Stimulated activated CD4-positive, alpha-beta T cell treated with anti-CD3 and anti-CD28 coated beads, Interleukin-2, amount 100 ng/mL, for 4 hours (primary cell): ENCODE measurements at places on chromosomes 16 and 17.

GRCh38 chr17:40791787-40792436, 7.8 kb downstream of the KRT28 start:
- no peak for DNase-seq

- no peak for DNase-seq
Measured at GRCh38 chr16:67966549-67967182, 1.8 kb downstream of the SLC12A4 start.

DNA sequence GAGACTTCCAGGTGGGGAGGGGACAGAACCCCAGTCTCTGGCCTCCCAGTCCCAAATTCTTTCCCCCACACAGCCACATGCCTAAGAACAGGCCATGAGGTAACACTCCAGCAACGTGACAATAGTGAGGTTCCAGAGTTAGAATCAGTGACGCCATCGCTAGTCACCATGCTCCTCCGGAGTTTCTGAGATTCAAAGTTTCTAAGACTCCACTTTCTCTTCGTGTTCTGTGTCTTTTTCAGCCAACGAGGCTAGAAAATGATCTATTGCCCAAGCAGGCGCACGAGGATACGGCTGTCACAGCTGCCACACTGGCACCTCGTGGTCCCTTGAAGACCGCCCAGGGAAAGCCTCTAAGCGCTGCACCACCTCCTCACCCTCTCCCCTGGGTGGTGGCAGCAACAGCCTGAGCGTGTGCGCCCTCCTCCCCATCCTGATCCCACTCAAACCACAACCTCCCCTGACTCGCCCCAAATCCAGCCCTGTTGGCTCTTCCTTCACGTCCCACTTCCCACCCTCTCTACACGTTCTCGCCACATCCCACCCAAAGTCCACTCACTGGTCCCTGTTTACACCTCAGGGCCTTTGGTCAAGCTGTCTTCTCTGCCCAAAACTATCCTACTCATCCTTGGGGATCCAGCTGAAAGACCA, 1.0 kb downstream of the MCRIP1 start:
- DNase-seq = peak; percentile 31

- DNase-seq = no peak
Measured at GRCh38 chr17:30372755-30373154, 6.0 kb upstream of the CPD start.

DNA sequence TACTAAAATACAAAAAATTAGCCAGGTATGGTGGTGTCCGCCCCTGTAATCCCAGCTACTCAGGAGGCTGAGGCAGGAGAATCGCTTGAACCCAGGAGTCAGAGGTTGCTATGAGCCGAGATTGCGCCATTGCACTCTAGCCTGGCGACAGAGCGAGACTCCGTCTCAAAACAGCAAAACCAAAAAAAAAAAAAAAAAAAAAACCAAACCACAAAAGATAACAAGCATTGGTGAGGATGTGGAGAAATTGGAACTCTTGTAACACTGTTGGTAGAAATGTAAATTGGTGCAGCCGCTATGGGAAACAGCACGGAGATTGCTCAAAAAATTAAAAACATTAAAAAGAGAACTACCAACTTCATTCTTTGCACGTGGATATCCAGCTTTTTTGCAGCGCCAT, 119.4 kb downstream of the OR1D5 start:
- DNase-seq = no peak

DNA sequence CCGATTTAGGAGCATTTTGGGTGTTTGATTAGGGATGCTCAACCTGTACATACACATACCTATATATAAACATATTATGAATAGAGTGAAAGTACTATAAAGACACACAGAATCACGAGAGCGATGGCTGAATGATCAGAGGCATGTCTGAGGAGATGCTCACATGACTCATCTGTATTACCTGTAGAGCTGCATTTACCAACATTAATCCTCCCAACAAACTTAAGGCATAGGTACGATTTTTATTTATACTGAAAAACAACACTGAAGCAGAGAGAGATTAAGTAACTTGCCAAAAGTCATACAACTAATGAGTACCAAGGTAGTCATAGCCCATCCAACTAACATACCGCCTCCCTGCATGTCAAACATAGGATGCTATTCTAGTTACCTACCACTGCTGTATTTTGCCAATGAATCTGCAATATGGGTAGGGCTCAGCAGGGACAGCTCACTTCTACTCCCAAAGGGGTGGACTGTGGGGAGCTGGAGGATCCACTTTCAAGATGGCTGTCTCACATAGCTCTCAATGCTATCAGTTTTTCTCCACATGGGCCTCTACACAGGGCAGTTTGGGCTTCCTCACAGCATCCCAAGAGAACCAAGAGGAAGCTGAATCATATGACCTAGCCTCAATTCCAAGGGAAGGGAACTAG, 7.3 kb downstream of the CYB5D1 start:
- DNase-seq = no peak

DNA sequence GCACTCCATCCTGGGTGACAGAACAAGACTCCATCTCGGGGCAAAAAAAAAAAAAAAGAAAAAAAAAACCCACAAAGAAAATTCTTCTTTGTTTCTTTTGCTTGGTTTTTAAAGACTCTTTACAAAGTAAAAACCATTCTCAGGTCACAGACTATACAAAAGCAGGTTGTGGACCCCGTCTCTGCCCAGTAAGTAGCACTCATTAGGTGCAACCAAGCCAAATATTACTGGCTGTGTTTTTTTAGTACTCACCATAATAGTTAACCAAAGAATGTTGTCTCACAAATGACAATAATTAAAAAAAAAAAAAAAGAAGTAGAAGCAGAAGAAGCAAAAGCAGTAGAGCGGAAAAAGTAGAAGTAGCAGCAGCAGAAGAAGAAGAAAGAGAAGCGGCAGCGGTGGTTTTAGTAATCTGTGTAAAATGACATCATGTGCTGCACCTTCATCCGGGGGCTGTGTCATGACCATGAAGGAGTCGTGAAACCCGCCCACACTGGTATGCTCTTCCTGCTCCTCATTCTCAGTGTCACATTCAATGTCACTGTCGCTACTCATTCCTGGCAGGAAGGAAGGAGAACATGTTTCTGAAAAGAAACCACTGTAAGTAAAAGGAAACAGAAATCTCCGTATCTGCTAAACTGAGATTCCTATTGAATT, 105.4 kb downstream of the TRIM37 start:
- DNase-seq = peak; percentile 73

DNA sequence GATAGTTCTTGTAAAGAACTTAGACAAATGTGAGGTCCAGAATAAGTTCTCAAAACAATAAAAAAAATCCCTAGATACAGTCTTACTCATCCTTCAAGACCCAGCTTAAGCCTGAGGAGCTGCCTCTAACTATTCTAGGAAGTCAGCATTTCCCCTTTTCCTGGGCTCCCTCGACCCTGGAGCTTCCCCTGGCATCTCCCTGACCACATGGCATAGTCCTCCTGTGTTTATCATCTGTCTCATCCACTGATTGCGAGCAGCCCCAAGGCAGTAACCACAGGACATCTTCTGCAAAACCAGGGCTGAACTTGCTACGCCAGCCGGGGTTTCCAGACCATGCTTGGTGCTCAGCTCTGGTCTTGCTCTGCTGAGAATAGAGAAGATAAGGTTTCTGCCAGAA, 36.7 kb upstream of the NLRP1 start:
- DNase-seq = no peak

DNA sequence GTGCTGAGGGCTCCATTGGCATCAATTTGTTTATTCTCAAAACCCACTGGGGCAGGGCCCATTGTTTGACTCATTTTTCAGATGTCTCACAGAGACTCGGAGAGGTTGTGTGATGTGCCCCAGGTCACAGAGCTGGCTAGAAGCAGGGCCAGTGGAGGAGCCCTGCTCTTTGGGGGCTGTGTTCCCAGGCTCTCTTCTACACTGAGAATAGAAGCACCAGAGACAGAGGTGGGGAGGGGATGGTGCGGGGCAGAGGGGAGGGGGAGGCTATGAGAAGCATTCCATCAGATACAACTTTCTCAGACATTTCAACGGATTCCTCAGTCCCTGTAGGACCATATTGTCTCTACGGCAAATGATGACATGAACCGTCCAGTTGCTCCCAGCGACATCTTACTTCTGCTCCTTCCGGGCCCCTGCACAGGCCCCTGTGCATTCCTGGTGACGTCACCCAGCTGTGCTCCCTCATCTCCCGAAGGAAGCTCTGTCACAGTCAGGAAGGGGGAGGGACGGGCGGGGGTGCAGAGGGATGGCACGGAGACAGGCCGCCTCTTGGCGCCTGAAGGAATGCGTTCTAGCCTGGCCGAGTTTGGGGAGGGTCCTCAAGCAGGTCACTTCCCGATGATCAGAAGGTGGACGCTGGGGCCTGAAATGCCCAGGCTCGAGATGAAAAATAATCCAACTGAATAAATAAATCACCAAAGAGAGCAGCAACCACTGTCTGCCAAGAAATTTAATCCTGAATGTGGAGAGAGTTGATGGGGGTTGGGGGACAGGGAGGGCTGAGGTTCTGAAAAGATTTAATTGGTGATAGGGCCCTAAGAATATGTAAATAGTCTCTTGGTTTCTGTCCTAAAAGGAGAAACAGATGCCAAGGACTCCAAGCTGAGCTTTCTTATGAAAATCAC, 114.1 kb downstream of the NOG start:
- DNase-seq = no peak

- DNase-seq = peak; percentile 47
Measured at GRCh38 chr17:43832976-43833829, at the start of gene MPP3. Gene MPP3, minus strand, starts transcription at chr17:43833146. Its CDS starts 1,240 bp downstream, at chr17:43831906.

DNA sequence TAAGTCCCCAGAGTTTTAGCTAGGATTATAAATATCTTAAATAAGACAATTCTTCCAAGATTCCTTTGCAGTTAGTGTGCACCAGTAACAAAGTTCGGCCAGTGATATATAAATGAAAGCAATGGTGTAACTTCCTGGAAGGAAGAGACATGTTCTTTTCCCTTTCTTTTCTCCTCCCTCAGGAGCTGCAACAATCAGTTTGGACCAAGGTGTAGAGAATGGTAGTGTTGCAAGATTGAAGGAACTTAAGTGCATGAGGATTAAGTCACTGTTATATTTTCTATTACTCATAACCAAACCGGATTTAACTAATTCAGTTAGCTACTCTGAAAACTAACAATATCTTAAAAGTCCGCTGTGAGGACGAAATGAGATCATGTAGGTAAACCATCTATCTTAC, 68.9 kb upstream of the KCNJ16 start:
- no peak for DNase-seq

GRCh38 chr16:85420501-85421337, 192.4 kb upstream of the GSE1 start:
- peak; percentile 48 for DNase-seq

DNA sequence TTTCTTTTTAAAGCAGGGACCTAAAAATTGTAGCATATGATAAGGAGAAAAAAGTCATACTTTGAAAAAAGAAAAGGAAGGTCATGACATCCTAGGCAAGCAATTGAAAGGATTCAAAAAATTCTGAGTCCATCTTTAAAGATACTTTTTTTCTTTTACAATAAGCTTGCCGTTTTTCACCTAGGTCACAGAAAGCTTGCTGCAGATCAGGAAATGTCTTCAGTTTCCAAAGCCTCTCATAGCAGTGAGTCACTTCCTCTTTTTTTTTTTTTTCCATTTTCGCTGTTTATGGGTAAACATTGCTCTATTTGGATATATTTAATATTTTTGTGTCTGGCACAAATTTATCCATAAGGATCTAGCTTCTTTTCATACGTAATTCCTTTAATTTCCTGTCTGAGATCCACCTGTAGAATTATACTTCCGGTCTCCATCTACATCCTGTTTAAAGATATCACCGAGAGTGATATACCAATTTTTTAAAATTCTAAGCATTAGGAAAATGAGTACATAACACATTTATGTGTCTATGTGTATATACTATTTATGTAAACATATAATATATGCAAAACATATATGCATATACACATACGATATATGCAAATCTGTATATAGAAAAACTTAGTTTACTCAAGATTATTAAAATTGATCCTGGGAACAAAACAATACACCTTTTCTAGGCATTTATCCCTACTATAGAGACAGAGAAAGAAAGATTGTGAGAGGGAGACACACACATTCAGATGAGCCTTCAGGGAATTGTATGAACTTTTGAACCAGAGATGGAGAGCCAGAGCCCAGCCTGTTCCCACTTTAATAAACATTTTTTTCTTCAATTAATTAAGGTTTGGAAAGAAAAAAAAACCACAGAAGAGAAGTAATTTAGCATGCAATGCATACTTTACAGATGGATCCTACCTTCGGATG, 134.4 kb downstream of the SKAP1 start:
- no peak for DNase-seq

DNA sequence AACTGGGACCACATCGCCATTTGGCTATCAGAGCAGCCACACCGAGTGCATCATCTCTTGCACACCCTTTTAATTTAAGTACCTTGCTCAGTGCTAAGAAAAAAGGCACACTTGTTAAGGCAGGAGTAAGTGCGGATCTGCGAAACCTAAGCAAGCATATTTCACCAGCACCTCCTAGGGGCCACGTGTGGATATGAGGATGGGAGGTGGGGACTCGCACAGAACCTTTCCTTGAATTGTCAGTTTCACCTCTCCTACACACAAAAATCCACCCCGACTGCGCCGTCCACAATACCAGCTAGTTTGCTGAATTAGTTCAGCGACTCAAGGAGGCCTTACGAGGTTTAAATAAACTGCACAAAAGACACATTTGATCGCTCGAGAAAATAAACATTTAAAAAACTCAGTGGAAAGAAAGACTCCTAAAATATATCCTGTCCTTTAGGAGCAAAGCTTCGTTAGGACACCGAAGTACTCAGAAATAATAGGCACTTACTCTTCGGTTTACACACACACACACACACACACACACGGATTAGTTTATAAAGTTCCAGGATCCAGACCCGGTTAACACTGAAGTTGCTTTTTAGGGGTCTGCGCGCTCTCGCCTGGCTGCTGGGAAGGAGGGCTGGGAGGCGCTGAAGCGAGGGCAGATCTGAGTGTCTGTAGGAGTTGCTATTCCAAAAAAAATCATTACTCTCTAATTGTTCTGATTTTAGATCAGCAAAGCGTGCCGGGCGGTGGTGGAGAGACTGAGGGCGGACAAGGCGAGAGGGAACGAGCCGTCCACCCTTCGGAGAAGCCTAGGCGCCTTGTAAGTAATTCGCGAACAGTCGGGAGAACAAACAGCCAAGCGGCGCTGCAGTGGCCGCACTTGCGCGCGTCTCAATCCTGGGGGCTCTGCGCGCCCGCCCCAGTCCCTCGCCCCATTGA, 1.0 kb upstream of the KCNJ2 start:
- DNase-seq = no peak

- DNase-seq = no peak
Measured at GRCh38 chr16:4678596-4678995, 14.8 kb upstream of the NUDT16L1 start.
